ENCODE measurements at places on chromosomes 4 and X.

DNA sequence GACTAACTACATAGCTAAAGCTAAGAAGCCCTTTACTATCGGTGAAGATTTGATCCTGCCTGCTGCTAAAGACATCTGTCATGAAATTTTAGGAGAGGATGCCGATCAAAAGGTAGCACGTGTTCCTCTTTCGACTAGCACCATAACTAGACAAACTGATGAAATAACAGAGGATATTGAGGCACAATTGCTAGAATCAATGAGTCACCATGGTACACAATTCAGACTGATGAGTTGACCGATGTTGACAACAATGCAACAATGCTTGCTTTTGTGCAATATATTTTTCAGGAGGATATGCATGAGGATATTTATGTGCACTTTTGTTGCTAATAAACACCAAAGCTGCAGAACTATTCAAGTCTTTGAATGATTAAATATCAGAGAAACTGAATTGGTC is 24.3 kb downstream of the TBCK start:
- no peak for DNase-seq

- peak; percentile 90 for DNase-seq
These were observed 6.6 kb downstream of the GUCY2F start for GRCh38 chrX:109475174-109475891.

- DNase-seq, result peak; percentile 59
These were observed 104.1 kb downstream of the GPAT3 start for GRCh38 chr4:83639849-83640493.

DNA sequence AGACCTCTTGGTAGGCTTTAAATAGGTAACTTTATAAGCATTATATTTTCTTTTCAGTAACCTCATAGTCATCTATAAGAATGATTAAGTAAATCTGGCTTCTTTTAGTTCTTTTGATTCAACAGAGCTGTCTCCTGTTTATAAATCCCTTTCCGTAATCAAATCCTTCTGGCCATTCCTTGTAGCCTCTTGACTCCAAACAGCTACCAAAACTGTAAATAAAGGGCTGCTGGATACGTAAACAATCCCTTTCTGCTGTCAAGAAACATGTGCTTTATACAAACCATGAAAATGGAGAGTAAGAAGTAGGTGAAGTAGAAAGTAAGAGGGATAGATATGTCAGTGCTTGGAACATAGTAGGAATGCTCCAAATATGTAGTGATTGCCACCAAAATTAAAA is 183.2 kb upstream of the CASK start:
- no peak for DNase-seq

- no peak for DNase-seq
These were observed 227.2 kb downstream of the SPCS3 start for GRCh38 chr4:176546975-176547374.

GRCh38 chr4:168849997-168850396 is 160.1 kb downstream of the CBR4 start:
- no peak for DNase-seq

DNA sequence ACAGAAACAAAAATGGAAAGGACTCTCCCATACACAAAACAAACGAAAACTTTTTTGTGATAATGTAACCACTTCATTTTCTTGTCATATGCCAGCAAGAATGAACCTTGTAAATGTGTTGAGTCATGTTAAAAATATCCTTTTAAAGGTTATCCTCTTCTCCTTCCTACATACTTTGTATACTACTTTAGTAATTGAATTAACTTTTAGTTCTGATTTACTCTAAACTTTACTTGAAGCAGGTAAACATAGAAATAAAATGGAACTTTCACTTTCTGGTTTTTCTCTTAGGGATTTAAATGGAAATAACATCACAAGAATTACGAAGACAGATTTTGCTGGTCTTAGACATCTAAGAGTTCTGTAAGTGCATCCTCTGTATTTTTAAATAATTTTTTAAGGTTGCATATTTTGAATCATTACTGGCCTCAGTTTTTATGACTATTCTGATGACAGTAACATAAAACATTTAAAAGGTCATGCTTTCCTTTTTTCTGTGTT is 4.7 kb downstream of the SLIT2 start:
- no peak for DNase-seq

DNA sequence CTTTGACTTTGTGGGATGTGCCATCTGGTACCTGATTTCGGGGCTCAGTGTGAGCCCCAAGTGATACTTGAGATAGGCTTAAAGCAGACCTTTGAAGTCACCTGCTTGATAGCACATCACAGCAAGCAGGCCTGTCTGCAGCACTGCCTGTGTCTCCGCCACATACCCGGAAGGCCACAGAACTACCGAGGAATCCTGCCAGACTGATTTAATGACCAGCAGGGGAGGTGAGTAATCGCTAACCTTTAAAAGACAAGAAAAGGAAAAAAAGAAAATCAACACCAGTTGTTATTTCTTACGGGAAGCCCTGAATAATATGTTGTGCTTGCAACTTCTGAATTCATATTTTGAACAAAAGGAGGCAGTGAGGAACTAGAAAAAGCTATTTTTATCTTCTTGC is 6.8 kb downstream of the PTCHD1 start:
- DNase-seq, result peak; percentile 94

GRCh38 chr4:184409911-184410692 is 64.2 kb downstream of the IRF2 start:
- no peak for DNase-seq
